Daoy (cell line): ENCODE measurements at places on chromosomes 5 and 9.

- no peak for DNase-seq
These were observed 185.8 kb downstream of the GADD45G start for GRCh38 chr9:89790542-89791109.

GRCh38 chr5:158543539-158544387, 556.0 kb downstream of the EBF1 start:
- DNase-seq = peak; percentile 46

DNA sequence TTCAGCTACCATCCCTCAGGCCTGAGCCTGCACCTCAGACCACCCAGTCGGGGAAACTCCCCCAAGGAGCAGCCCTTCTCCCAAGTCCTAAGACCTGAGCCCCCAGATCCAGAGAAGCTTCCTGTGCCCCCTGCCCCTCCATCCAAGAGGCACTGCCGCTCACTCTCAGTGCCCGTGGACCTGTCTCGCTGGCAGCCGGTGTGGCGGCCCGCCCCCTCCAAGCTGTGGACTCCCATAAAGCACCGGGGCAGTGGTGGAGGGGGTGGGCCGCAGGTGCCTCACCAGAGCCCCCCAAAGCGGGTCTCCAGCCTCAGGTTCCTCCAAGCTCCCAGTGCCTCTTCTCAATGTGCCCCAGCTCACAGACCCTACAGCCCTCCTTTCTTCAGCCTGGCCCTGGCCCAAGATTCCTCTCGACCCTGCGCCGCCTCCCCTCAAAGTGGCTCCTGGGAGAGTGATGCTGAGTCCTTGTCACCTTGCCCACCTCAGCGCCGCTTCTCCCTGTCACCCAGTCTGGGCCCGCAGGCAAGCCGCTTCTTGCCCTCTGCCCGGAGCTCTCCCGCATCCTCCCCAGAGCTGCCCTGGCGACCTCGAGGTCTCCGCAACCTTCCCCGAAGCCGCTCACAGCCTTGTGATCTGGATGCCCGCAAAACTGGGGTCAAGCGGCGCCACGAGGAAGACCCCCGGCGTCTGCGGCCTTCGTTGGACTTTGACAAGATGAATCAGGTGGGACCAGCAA, 7.0 kb downstream of the FAM53C start:
- DNase-seq = no peak

GRCh38 chr9:88991066-88992034, at the start of gene S1PR3:
S1PR3 (plus strand) TSS chr9:88991468; CDS start chr9:89001201, 9,733 bp downstream.
- DNase-seq = peak; percentile 68

GRCh38 chr5:50655067-50655809, 11.2 kb upstream of the PARP8 start:
- DNase-seq = no peak

GRCh38 chr5:177535125-177535524, 18.4 kb upstream of the DDX41 start:
- no peak for DNase-seq

- no peak for DNase-seq
These were observed 39.3 kb upstream of the CDC42SE2 start for GRCh38 chr5:131224387-131225201.

DNA sequence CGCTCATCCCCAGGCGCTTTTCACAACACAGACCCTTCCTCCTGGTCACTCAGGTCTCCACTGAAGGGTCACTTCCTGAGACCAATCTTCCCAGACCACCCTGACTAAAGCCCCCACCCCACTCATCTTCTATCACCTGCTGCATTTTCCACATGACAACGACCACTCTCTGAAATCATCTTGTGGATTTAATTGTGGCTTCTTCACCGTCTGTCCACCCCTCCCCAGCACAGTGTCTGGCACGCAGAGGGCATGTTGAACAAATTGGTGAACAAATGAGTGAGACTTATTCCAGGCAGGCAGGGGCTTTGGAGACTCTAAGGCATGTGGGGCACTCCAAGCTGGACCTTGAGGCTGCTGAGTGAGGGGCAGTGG, 8.8 kb downstream of the BARX1 start:
- no peak for DNase-seq

DNA sequence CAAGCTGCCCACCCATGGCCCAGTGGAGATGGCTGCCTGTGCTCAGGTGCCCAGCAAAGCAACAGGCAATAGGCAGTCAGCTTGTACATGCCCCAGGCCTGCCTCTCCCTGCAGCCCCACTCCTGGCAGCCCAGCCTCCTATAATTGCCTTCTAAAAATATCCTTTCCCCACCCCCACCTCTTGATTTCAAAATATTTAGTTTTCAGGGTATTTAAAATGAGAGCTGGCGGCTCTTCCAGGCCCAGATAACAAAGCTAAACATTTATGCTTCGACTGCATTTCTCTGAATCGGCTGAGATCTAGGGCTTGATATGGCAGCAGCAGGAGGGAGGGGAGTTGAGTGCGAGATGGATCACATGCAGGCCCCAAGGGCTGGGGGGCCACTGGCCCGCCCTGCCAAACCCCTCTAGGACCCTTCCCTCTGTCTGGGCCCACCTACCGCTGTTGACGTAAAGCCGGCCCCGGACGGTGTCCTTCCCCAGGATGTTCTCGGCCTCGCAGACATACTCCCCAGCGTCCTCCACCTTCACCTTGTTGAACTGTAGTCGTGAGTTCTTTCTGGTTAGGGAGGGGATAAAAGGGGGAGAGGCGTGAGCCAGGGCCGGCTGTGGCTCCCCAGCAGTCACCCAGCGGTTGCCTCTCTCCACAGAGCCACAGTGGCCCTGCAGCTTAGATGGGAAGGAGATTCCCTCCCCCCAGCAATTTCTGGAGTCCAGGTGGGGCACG, 85.0 kb downstream of the PSD2 start:
- DNase-seq = no peak

GRCh38 chr5:1447671-1448361, 2.6 kb upstream of the SLC6A3 start:
- no peak for DNase-seq

DNA sequence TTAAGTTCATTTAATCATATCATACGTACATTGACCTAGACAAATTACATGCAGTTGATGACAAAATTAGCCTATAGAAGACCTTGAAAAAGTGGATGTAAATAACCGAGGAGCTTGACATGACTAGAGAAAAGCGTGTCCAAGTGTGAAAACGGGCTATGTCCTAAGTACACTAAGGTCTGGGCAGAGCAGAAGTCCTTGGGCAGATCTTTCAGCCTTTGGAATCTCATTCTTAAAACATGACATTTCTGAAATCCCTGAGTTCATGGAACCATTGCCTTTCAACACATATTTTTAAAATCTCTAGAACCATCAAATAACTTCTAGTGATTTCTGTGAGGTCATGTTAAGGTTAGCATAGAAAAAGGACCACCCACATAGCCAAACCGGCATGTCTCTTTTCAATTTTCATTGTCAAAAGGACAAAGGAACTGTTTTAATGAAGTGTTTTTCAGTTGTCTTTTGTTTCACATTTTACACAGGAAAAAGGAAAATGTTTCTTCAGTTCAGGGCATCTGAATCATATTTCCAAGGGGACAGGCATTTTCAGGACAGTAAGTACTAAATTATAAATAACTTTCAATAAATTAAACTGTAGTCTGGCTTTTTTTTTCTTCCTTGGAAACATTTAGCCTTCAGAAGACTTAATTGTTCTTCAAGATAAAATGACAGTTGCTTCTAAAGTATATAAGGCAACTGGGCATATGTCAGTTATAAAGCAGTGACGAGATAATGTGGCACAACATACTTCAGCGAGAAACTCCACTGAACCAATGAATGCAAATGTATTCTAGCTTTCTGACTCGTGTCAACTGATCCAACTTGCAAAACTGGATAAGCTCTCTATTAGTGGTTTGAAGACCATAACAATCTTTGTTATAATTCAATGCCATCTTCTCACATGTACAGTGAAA, 416.8 kb downstream of the NFIB start:
- no peak for DNase-seq

GRCh38 chr5:120568711-120569110, 104.6 kb downstream of the PRR16 start:
- no peak for DNase-seq

GRCh38 chr5:96408210-96408777, 24.8 kb downstream of the PCSK1 start:
- DNase-seq = peak; percentile 32

- DNase-seq = no peak
These were observed 38.0 kb upstream of the MROH2B start for GRCh38 chr5:41109186-41109585.

- no peak for DNase-seq
These were observed 1855.5 kb downstream of the MAT2B start for GRCh38 chr5:165360784-165361542.

- no peak for DNase-seq
These were observed 105.6 kb upstream of the ANKH start for GRCh38 chr5:14977058-14977685.

DNA sequence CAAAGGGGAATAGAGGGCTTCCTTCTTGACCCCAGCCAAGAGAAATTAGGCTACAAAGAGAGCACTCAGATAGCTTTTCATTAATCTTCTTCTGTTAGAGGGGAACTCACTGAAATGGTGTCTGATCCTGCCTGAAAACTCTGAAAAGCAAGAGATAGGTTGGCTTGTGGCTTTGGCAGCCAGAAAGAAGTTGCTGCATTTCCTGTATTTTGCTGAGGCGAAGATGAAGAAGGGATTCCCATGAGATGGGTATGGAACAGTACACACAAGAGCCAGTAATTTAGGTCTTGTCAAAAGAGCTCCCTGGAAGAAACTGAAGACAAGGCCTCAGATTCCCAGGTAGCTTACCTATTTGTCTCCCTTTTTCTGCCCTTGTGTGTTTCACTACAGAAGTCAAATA, 120.9 kb upstream of the TARS1 start:
- DNase-seq = no peak

- no peak for DNase-seq
These were observed 55.8 kb upstream of the PTCH1 start for GRCh38 chr9:95572381-95573151.

DNA sequence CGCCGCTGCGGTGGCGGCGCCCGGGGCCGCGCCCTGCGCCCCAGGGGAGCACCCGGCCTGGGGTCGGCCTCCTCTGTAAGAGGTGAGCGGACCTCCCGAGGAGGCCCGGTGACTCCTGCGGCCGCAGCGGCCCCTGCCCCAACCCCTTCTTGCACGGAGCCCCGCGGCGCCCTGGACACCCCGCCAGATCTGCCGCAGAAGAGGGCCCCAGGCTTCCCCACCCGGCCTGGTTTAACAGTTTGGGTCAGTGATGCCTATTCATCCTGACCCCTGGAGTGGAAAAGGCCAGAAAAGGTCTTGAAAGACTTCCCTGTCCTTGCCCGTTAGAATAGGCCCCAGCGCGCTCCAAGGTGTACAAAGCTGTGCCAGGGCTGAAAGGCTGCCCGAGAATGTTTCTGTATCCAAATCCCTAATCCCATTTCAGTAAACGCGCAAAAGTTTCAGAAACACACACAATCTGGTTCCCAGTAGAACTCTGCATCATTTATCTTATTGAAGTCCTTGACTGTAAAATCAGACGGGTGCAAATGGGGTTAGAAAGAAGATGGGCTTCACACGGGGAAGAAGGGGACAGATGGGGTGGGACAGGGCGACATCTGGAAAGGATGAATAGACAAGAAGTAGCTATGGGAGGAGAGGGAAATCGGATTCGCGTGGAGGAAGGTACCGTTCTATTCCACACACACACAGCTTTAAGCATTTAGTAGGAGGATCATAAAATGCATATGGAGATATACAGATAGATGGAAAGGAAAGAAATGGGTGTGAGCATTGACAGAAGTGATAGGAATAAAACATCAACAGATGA, 1.1 kb upstream of the SSBP2 start:
- no peak for DNase-seq

DNA sequence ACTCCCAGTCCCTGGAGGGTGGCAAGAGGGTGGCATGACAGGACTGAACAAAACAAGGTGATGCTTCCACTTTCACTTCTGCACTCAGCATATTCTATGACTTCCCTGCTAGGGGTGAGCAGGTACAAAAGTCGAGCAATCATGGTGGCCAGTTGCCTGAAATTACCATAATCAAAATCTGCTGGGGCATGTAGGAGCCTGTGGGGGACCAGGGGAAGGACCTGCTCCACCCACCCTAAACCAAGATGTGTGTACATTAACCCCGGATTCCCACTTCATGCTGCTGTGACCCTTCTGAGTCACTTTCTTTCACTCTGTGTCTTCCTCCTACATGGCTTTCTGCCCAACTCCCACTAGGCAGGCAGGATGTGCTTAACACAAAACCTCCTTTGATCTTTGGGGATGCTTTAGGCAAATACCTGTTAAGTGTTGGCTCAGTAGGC, 73.3 kb upstream of the PHF24 start:
- no peak for DNase-seq

DNA sequence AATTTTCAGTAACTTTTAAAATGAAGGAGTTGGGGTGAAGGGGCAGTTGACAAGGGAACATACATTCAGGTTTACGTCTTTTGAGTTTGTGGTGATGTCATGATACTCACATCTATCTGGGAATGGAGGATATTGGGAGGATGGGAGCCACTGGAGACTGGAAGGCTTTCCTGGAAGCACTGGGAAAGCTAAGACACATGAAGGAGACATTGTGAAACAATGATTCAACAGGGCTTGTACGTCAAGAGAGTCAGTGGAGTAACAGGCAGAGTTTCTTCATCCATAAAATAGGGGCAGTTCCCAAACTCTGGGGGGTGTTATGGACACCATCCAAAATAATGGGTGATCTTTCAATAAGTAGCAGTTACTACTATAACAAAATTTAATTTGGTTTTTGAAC, 572.8 kb downstream of the CCDC171 start:
- no peak for DNase-seq
